ENCODE measurements at places on chromosomes 4 and X.

- no peak for DNase-seq
These were observed 54.5 kb upstream of the UGT2B15 start for GRCh38 chr4:68724922-68725321.

DNA sequence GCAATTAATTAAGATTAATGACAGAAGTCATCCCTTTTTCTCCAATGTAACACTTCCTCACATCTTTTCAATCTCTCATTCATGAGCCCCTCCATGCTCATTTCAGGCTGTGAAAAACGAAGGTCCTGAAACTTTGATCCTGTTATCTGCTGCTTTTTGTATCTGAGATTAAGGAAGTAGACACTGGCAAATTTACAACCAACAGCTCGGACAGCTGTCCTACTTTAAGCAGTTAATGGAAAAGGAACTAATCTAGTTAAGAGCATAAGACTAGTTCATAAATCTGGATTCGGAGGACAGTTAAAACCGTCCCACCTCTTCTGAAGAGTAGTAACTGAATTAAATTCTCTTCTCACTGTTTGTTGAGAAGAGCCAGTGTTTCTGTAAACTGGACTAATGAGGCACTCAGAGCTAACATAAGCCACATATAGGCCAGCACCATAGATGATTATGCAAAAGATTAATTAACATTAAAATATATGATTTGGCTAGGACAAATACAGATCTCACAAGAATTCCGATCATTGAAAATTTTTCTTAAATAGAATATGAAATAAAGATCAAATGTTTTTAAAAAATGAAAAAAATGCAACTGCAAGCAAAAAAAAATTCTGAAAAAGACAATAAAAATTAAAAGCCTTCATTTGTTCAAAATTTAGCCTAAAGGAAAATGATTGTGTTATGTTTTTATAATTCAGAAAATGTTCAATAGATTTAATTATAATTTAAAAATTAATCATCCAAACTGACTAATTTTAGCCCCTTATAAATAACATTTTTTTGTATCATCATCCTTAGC is 114.4 kb downstream of the ANTXR2 start:
- DNase-seq: no peak

DNA sequence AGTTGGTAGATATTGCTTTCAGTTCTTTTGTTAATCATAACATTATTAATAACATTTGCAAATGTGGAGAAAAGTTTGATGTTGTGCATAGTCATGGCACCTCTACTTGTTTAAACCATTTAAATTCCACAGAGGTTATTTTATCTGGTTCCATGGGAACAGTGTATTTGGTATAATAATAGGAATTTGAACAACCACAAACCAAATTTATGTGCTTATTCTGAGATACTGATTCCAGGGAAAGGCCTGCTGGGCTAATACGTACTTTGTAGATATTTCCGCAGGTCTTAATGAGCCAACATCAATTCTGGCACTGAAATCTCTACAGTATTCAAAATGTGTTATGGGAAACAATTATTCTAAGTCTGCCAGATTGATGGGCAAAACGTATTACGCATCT is 319.0 kb downstream of the DKK2 start:
- no peak for DNase-seq

DNA sequence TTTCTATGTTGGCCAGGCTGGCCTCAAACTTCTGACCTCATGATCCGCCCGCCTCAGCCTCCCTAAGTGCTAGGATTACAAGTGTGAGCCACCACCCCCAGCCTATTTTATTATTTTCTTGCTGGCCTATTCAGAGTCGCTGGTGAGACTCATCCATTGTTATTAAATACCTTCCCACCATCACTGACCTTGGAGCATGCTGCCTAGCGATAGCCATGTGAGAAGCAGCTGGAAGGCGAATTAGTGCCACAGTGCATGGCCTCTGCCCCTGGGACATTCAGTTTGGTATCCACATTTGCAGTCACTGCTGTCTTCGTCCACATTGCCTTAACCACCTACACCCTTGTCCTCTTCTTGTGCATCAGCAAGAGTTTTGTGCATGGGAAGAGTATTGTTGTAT is 32.4 kb upstream of the NMU start:
- DNase-seq: no peak

- no peak for DNase-seq
These were observed 152.1 kb downstream of the SLC39A8 start for GRCh38 chr4:102193145-102193544.

- no peak for DNase-seq
These were observed 197.9 kb downstream of the EVC2 start for GRCh38 chr4:5510504-5510903.

GRCh38 chr4:24655971-24656370 is 71.6 kb upstream of the DHX15 start:
- no peak for DNase-seq
